ENCODE measurements at places on chromosomes 6 and 20. TPM values are rescaled to one million over a fixed set of nuclear protein-coding genes. Genes with fewer than 3 reads are reported as not detected.

VEGFA gene
- polyA plus RNA-seq: 82.4 TPM

DNA sequence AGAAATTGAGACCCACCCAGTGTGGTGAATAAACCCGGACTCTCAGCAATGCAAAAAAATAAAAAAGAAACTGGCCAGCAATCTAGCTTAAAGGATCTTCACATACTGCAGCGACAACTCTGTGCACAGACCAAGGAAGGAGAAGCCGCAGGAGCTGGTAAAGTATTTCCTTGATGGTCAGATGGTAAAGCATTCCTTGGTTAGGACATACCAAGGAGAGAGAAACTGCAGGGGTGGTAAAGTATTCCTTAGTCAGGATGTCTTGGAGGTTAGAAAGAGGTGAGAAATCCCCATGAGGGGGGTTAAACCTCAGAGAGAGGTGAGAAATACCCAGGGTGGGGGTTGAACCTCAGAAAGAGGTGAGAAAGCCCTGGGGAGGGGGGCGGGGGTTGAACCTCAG is 86.8 kb downstream of the PLG start:
- no peak for DNase-seq

GRCh38 chr6:150683320-150683719 is 83.6 kb downstream of the PLEKHG1 start:
- no peak for DNase-seq

DNA sequence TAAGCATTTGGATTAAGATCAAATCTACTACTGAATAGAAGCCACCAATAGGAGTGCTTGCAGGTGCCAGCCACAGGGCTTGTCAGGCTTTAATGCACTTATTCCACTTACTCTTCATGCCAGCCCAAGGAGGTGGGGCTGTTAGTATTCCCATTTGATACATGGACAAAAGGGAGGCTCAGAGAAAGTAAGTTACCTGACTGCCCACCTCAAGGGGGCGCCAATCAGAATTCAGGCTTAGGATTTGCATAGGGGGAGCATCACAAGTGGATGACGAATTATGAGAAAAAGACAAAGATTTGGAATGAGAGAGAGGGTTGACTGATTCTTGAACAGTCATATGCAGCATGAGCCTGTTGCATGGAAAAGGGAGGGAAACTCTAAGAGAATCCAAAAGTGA is 188.4 kb upstream of the TSHZ2 start:
- no peak for DNase-seq

HLA-DRB1 gene
- 9.4 TPM for polyA plus RNA-seq

SLC17A1 gene
- polyA plus RNA-seq: not detected

GRCh38 chr6:42318480-42318879 is 100.8 kb upstream of the MRPS10 start:
- DNase-seq: no peak
